ENCODE measurements at places on chromosomes 6 and 20. TPM values are rescaled to one million over a fixed set of nuclear protein-coding genes. Genes with fewer than 3 reads are reported as not detected.

- DNase-seq: no peak
These were observed 147.3 kb upstream of the NEDD9 start for GRCh38 chr6:11379805-11380204.

The RALGAPB gene
- total RNA-seq: 33.1 TPM

- DNase-seq: no peak
These were observed 209.2 kb upstream of the PMEPA1 start for GRCh38 chr20:57919049-57919448.

DNA sequence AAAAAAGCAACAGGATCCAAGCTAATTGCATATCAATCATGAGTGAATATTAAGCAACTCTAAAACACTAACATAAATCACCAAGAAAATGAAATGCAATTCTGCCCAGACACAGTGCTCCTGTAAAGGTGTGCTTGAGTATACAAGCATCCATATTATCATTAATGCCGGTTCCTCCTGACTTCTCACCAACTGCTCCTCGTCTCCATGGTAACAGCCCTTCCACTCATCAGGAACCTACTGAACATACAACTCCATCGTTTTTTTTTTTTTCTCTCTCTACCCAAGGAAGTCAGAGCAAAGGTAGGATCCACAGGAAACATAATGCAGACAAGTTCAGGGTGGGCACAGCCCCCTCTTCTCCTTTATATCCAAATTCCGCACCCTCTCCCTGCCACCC lies 12.4 kb downstream of the GABBR1 start:
- DNase-seq: no peak

- no peak for DNase-seq
These were observed 92.9 kb downstream of the ANKRD60 start for GRCh38 chr20:58135441-58136148.

GRCh38 chr6:119160911-119161310 lies 82.4 kb upstream of the FAM184A start:
- DNase-seq: no peak

GRCh38 chr6:5537967-5538366 lies 276.7 kb downstream of the FARS2 start:
- DNase-seq: no peak

The GPR6 gene
- total RNA-seq: not detected

DNA sequence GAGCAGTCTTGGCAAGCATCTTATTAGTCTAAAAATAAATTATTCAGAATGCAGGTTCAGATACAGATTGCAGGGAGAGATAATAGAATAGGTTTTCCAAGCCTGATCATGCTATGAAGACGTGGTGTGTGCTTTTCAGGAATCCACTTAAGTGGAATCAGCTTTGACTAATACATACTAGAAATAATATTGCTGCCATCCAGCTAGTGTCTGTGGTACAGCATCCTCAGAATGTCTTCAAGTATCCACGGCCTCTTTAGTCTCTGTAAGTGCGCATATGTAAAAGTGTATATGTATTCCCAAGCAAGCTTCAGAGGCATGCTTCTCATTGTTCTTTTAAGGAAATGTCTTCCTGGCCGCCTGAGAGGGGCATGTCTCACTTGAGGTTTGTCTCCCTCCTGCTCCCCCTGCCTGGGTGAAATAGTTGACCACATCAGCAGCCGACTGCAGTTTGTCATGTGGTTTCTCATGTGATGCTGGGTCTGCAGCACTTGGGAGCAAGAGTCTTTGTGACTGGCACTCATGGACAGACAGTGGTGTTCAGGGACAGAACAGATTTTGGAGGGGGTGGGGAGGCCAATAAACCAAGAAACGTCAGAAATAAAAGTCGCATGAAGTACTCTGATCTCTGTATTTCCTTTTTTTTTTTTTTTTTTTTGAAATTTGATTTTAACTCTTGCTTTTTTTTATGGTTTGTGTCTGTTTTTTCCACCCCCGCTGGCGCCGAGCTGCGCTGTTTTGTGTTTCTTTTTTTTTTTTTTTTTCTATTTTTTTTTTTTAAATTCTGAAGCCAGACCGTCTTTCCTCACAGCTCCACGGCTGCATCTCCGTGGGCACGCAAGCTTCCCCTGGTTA lies 150.8 kb downstream of the PRL start:
- DNase-seq: peak; percentile 25

The OR2J3 gene
- total RNA-seq: not detected

DNA sequence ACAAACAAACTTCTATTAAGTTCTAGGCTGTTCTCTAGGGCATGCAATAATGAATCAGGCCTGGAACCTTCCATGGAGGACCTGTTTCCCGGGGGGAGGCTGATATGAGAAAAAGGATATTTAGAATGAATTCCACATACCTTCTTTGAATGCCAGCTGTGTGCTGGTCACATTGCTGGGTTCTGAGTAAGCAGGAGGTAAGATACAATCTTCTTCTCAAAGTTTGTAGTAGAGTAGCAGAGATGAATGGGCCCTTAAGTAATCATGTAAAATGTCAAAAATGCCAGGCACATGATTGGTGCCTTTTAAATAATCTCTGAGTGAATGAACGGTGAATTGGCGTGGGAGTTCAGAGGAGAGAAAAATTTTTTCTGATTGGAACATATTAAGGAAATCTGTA lies 47.4 kb downstream of the TGM2 start:
- no peak for DNase-seq

The BMP6 gene
- total RNA-seq: 13.6 TPM

- DNase-seq: no peak
These were observed 166.2 kb downstream of the FRK start for GRCh38 chr6:115894426-115894992.

- DNase-seq: no peak
These were observed 32.7 kb downstream of the TCP11 start for GRCh38 chr6:35108309-35108885.

DNA sequence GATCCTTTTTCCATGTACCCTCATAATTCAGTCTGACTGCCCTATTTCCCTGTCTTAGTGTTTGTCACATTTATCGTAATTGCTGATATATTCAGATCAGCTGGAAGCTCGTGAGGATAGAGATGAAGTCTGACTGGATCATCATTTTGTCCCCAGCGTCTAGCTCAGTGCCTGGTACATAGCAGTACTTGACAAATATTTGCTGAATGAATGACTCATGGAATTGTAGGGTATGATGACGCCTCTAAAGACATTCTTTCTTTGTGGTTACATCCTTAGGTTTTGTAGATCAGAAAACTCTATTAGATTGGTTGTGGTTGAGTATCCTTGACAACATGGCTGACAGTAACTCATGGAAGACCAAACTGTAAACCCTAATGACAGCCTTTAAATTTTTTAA lies 68.9 kb downstream of the MTHFD1L start:
- DNase-seq: no peak

DNA sequence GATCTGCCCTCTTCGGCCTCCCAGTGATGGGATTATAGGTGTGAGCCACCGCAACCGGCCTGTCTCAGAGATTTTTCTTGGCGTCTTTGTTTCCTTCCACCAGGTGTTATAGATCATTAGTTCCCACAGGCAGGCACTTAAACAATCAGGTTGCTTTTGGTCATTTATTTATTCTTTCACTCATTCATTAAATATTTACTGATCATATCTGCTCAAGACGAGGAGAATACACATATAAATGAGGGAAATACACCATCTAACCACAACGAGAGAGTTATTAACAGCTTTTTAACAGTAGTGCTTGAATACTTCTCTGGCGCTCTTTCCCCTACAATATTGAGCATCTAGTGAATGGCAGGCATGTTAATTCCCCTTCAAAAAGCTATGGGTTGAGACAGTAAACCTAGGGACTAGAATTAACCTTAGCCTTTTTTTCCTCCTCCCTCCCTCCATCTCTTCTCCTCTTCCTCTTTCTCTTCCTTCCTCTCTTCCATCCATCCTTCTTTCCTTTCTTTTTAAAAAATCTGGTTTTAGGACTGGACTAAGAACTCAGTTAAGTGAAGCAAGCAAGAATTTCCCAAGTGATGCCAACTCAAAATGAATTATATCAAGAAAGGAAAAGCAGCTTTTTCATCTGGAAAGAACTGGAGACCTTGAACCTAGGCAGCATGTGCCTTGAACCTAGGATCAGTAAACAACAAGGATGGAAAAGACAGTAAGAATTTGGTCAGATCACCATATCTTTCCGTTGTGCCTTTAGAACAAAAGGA lies 41.1 kb upstream of the RFPL4B start:
- no peak for DNase-seq

The HAO1 gene
- 0.13 TPM for total RNA-seq

- no peak for DNase-seq
These were observed 28.5 kb downstream of the HLA-B start for GRCh38 chr6:31328355-31328960.

DNA sequence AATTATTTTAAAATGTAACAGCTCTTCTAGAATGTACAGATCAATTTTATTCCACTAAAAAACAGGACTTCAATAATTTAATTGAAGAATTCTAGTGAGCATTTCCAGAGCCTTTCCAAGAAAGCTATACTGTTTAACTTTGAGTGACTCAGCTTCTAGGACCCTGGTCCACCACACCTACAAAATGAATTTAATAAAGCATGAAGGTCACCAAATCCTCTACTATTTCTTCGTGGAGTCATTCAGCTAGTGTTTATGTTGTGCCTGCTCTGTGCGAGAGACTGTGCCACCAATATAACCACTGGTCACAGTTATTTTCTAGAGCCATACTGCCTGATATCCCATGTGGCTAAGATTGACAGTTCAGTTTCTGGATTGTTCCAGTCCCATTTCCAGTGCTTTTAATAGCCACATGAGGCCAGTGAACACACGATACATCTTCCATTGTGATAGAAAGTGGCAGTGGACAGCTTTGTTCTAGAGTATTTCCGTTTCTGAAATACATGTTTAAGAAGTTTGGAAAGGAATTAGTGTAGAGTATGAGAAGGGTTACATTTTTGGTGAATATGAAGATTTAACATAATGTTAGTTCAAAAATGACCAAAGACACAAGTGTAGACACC lies 160.7 kb downstream of the MTHFD1L start:
- DNase-seq: no peak

DNA sequence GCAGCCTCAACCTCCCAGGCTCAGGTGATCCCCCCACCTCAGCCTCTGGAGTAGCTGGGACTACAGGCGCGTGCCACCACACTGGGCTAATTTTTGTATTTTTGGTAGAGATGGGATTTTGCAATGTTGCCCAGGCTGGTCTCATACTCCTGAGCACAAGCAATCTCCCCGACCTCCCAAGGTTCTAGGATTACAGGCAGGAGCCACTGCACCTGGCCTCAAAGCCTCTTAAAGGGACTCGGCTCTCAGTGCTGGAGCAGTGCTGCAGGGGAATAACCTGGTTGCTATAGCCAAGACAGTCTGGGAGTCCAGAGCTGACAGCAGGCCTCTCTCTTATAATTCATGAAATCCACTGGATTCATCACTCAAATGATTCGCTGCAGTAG lies 17.0 kb downstream of the GHRH start:
- DNase-seq: no peak

GRCh38 chr6:41939176-41939847 lies 2.3 kb downstream of the CCND3 start:
- DNase-seq: no peak

DNA sequence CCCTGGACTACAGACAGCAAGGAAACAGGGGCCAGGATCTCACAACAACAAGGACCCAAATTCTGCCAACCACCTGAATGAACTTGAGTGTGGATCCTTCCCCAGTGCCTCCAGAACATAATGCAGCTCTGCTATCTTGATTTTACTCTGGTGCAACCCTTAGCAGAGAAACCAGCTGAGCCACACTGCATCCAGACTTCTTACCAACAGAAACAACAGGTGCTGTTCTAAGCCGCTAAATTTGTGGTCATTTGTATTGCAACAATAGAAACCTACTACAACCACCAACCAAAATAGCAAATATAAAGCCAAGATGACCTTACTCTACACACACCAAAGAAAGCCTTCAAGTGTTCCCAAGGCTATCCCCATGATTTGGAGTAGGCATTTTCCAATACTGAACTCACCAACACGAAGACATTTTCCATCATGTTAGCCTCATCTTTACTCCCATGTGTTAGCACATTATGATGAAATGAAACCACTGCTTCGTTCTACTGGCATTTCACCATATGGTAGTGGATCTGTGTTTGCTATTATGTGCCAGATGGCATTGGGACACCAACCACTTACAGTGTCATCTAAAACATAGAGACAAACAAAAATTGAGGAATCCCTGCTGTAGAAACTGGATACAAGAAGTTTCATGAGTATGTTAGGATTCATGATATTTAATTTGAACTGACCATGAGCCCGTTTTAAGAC lies 249.8 kb upstream of the ID4 start:
- no peak for DNase-seq

The SLC4A11 gene
- 144 TPM for total RNA-seq

The LY6G6F gene
- not detected for total RNA-seq

The KCNQ5 gene
- 9.4 TPM for total RNA-seq

DNA sequence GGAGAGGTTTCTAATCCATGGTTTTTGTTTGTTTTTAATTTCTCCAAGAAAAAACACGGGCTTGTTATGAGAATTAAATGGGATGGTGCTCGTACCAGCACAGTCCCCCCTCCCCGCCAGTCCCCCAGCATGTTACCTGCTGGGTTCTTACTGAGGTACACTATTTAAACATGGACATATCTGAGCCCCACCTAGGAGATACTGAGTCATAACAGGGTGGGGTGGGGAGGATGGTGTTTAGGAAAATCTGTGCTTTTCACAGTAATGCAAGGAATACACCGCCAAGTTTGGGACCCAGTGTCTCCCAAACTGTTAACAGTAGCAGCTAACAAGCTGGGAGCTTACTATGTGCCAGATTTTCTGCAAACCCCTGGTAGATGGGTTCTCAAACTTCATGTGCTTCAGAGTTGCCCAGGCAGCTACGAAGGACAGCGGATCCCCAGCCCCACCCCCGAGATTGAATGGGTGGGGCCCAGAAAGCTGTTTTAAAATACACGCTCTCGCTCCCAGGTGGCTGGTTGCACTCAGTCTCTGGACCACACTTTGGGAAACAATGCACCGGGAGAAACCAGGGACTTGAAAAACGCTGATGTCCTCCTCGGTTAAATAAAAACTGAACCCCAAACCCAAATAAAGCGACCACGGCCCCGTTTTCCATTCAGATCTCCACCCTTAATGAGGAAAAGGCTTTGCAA lies 995 bp downstream of the ZFP64 start:
- peak; percentile 13 for DNase-seq

DNA sequence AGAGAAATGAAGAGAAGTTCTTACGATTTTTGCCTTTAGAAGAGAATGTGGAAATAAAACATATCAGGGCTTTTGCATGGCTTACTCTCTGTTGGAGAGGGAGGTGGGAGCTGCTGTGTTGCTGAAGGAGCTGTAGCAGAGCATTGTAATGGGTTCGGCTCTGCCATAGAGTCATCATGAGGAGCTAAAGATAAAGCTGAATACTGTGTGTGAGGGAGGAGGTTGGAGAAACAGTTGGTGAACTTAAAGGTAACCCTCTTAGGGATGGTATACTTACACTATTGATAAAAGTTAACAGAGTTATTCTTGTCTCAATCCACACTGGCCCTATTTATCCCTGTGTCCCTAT lies 34.8 kb downstream of the CTNNBL1 start:
- no peak for DNase-seq
